ENCODE measurements at places on chromosomes 2 and 18.
A peak's percentile ranks its signal among the peaks of the same experiment; 100 is the strongest.

- DNase-seq = no peak
These were observed 35.5 kb downstream of the CLASP1 start for GRCh38 chr2:121613774-121614173.

DNA sequence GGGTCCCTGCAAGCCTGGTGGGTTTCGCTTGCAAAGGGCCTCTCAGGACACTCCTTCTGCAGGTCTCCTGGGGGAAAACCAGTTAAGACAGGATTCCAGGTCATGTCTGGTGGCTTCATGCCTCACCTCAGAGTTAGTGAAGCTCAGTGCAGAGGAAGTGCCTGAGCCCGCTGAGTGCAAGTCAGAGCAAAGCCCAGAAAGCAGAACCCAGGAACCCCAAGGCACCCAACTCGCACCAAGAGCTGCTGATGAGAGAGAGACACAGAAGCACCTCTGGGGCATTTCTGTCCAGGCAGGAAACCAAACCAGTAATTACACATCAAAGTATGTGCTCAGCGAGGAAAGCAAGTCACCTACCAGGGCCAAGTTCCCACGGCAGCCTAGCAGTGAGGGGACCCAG, 78.4 kb downstream of the ARHGEF4 start:
- DNase-seq = no peak

DNA sequence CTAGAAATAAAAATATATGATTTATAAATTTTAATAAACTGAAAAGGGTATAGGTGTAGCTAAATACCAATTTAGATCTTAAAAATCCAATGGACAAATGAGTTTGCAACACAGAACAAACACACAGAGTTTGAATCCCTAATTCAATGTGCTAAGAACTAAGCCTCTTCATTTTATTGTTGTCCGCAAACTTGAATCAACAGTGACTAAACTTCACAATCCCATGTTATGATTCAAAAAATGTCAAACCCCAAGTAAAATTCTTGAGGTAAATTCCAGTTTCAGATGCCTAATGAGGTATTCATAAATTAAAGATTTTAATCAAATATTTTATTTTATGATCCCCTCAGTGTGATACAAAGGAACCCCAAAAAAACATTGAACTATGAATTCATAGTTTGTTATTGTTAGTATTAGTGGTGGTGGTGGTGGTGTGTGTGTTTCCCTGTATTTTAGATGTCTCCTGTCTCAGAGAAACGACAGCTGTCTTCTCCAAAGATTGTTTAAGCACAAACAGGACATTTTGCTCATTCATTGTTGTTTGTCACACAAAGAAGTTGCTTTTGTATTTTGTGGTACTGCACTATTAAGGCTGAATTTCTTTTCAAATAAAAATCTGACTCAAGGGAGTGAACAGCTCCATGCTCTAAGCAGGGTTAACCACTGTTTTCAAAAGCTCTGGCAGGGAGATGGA, 259.8 kb downstream of the OSR1 start:
- DNase-seq = no peak

- no peak for DNase-seq
These were observed 101.7 kb downstream of the COBLL1 start for GRCh38 chr2:164739966-164740365.

GRCh38 chr2:216849987-216850386, 9.9 kb downstream of the TNP1 start:
- DNase-seq = no peak

DNA sequence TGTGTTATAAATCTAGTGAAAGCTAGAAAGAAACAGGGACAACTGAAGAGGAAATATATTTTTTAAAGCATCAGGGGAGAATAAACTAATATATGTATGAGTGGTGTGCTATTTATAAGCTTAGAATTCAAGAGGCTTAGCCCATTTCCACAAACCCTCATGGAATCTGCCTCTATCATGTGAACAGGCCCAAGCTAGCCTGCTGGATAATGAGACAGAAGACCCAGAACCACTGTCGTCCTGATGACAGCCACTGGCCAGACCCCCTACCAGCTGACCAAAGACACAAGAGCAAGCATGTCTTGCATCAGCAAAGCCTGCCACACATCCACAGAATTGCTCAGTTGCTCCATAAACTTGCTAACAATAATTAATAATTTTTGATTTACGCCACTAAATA, 382.3 kb upstream of the NXPH2 start:
- DNase-seq = no peak

DNA sequence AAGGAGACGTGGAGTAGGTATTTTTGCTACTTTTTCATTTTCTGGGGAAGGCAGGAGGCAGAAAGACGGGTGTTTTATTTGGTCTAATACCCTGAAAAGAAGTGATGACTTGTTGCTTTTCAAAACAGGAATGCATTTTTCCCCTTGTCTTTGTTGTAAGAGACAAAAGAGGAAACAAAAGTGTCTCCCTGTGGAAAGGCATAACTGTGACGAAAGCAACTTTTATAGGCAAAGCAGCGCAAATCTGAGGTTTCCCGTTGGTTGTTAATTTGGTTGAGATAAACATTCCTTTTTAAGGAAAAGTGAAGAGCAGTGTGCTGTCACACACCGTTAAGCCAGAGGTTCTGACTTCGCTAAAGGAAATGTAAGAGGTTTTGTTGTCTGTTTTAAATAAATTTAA, 3.4 kb downstream of the FZD7 start:
- no peak for DNase-seq

DNA sequence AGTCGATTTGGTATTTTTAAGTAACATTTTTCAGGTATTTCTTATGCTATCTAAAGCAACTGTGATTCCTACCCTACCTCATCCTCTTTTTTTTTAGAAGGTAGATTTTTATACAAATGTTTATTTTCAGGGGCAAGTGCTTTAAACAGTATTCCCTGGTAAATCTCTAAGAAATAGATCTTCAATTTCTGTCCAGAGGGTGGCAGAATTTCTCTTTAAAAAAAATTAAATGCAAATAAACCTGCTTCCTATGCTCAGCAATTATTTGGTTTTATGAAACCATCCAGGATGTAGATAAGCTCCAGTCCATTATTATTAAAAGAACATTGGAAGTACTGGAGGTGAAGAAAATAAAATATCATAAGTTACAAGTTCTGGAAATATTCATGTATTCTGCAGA, 191.9 kb downstream of the MYO3B start:
- peak; percentile 6 for DNase-seq

DNA sequence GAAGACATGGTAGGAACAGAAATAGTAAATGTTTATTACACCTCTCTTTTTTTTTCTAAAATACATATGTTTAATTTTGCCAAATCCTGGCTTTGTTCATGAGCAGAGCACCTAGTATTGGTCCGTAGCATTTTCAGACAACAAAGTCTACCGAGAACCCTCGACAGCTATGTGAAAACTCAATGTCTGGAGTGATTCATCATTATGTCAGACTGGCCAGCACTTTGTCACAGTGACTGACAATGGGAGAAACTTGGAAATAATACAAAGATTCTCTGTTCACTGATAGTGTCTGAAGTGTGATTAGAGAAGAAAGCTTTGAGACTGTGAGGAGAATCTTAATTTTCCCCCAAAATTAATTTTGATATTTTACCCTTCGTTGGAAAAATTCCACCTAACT, 143.0 kb downstream of the HNMT start:
- DNase-seq = no peak

DNA sequence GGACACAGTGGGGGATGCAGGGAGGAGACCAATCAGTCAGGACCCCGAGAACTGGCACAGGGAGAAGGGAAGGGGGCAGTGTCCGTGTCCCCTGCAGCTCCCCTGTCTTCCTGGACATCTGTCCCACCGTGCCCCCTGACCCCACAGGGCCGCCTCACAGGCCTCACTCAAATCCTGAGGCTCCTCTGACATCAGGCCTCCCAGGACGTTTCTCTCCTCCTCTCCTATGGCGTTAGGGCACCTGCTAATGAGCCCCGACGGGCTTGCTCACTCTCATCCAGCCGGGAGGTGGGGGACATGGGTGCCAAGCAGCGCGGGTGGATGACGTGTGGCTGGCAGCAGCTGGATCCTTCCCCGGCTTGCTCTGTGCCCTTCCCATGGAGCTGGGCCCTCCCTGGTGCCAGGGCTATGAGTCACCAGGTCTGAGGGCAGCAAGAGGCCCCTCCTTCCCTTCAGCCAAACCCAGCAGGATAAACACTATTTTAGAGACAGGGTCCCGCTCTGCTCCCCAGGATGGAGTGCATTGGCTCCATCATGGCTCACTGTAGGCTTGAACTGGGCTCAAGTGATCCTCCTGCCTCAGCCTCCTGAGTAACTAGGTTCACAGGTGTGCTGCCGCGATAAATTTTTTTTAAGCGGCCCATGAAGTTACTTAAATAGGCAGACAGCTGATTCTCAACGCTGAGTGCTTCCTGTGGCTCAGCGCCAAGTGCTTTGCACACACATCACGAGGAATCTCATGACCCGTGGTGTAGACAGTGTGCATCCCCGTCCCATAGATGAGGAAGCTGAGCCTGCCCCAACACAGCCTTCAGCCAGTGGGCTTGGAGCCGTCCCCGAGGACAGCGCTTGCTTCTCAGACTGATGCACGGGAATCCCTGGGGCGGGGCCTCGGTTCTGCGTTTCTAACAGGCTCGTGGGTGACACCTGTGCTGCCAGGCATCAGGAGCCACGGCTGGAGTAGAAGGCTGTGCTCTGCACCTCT, 64.5 kb upstream of the HDAC4 start:
- DNase-seq = no peak

- DNase-seq = no peak
These were observed 416.3 kb downstream of the LRP1B start for GRCh38 chr2:141714496-141714895.

DNA sequence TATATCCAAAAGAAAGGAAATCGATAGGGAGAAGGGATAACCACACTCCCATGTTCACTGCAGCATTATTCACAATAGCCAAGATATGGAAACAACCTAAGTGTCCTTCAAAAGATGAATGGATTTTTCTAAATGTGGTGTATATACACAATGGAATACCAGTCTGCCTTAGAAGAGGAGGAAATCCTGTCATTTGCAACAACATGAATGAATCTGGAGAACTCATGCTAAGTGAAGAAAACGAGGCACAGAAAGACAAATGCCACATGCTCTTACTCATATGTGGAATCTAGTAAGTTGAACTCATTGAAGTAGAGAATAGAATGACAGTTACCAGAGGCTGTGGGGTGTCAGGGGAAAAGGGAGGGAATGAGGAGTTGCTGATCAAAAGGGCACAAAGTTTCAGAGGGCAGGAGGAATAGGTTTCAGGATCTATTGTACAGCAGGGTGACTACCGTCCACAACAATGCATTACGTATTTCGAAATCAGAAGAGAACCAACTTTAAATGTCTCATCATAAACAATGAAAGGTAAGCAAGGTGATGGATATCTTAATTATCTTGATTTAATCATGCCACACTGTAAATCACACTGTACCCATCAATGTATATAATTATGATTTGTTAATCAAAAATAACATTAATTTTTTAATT, 46.1 kb downstream of the SIGLEC15 start:
- no peak for DNase-seq

DNA sequence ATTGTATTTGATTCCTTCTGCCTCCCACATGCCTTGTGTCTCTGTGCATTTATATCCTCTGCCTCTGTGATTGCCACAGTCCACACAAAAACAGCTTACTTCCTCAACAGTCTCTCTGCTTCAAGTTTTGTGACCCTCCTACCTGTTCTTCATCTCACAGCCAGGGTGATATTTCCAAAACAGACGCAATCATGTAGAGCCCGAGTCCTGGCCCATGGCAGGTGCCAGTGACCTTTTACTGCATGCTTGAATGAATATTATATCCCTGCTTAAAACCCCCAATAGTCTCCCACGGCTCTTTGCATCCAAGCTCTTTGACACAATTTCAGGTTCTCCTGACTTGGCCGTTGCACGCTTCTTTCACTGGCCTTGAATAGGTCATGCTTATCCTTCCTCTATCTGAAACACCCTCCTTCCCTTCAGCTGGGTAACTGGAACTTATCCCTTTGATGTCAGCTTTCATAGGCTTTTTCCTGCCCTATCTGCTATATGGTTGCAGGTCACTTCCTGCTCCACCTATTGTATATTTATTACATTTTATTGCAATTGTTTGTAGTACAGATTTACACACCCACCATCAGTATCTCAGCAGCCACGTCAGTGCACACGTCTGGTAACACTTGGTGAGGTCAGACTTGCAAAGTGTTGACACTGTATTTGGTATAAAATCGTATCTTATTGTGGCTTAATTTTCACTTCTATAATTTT, 29.7 kb upstream of the IL1B start:
- DNase-seq = no peak

- DNase-seq = no peak
These were observed 90.4 kb downstream of the SPTBN1 start for GRCh38 chr2:54546518-54546917.

DNA sequence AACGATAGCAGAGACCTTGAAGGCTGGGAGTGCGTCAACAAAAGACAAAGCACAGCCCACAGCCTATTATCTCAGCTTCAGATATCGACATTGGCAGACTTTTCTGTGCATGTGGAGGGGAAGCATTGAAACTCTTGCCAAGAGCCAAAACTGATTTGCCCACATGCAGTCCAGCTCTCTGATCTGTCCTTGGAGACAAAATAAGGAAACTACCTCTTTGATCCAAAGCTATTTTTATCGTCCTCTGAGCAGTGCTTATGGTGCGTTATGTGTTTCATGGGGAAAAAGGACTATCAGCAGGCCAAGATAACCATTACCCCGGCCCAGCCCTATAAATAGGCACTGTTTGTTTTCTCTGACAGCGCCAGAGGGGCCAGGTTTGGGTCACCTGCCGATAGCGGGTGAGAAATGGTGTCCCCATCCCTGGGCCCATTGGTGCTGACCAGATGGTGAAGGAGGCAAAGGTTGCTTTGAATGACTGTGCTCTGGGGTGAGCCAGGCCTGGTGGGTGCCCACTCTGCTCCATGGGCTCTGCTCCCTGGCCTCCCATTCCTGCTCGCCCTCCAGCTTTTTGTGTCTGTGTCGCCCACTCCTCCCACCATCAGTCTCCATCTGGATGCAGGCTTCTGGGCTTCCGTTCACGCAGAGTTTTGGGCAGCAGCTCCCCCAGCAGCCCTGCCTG, 176.1 kb upstream of the HS6ST1 start:
- no peak for DNase-seq

DNA sequence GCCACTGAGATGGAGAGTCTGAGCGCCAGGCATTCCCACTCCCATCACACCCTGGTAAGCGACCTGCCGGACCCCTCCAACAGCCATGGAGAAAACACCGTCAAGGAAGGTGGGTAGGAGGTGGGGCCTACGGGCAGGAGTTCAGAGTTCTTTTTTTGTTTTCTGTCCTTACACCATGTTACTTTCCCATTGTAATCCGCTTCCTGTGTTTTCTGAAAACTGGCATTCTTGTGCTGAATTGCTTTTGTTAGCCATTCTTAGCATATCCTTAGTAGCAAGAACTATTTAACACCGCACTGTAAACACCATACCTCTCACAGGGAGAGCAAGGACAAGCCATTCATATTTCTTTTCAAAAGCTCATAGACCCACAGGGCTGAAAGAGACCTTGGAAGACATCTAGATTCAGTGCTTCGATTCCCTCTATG, 46.2 kb downstream of the UNC80 start:
- no peak for DNase-seq

DNA sequence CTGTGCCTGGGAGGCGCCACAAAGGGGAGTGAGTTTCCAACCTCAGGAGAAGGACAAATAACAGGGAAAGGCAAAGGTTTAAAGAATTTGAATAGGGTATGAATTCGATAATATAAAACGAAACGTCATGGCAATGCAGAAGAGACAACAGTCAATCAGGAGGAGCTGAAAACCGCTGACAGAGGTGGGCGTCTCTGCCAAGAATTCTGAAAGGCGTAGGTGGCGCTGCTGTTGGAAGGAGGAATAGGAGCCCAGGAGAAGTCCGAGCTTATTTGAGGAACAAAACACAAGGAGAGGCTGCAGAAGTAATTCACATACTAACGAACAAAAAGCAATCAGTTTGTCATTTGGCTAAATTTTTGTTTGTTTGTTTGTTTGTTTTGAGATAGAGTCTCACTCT, 485.8 kb upstream of the POU3F3 start:
- DNase-seq = no peak

GRCh38 chr2:159792599-159792998, 5.4 kb downstream of the CD302 start:
- DNase-seq = no peak

Data from non-pigmented ciliary epithelial cell (primary cell).